ENCODE measurements at places on chromosomes 3 and 15.

DNA sequence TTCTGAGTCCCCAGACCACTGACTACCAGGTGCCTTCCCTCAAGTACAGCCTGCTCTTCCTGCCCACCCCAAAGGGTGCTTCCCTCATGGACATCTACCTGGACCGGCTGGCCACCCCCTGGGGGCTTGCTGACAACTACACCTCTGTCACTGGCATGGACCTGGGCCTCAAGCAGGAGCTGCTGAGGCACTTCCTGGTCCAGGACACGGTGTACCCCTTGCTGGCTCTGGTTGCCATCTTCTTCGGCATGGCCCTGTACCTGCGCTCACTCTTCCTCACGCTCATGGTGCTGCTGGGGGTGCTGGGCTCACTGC, 9.3 kb downstream of the DISP2 start:
- DNase-seq, result no peak

DNA sequence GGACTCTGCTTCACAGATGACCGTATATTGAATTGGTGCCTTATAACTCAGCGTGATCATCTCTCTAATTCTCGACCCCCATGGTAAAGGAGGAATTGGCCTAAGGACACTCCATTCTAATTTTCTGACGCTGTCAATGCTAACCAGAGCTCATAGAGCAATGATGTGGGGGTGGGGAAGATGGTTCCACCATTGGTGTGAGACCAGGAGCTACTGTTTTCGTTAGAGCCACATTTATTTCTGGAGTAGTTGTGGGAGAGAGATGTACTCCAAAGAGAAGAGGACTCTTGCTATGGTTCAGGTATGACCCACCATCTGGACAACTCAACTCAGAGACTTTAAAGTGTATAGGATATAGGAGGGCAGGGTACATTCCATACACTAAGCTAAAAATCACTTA, 16.3 kb downstream of the ZBTB38 start:
- no peak for DNase-seq

DNA sequence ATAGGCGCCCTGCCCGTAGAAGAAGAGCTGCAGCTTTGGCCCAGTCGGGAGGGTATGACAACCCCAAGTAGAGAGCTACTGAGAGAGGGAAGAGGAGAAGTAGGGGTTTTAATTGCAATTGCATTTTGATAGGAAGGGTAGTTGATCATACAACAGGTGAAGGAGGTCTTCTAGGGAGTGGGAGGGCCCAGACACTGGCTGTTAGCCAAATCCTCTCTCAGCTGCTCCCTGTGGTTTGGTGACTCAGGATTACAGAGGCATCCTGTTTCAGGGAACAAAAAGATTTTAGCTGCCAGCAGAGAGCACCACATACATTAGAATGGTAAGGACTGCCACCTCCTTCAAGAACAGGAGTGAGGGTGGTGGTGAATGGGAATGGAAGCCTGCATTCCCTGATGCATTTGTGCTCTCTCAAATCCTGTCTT, 408.9 kb upstream of the THBS1 start:
- peak; percentile 1 for DNase-seq

GRCh38 chr15:83716605-83717004, 62.7 kb downstream of the ADAMTSL3 start:
- DNase-seq, result no peak

- DNase-seq, result no peak
Observed at GRCh38 chr15:52104532-52105004, 8.0 kb downstream of the BCL2L10 start.

- no peak for DNase-seq
Observed at GRCh38 chr3:25823314-25823713, 33.4 kb downstream of the OXSM start.

DNA sequence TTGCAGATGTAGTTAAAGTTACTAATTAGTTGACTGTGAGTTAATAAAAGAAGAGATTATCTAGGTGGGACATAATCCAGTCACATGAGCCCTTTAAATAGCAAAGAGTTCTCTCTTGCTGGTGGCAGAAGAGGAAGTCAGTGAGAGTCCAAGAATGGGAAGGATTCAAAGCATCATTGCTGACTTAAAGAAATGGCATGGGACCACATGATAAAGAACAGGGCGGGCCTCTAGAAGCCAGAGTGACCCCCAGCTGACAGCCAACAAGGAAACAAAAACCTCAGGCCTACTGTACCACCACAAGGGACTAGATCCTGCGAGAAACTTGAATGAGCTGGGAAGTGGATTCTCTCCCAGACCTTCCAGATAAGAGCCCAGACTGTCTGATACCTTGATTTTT, 447.2 kb upstream of the CCDC54 start:
- no peak for DNase-seq

DNA sequence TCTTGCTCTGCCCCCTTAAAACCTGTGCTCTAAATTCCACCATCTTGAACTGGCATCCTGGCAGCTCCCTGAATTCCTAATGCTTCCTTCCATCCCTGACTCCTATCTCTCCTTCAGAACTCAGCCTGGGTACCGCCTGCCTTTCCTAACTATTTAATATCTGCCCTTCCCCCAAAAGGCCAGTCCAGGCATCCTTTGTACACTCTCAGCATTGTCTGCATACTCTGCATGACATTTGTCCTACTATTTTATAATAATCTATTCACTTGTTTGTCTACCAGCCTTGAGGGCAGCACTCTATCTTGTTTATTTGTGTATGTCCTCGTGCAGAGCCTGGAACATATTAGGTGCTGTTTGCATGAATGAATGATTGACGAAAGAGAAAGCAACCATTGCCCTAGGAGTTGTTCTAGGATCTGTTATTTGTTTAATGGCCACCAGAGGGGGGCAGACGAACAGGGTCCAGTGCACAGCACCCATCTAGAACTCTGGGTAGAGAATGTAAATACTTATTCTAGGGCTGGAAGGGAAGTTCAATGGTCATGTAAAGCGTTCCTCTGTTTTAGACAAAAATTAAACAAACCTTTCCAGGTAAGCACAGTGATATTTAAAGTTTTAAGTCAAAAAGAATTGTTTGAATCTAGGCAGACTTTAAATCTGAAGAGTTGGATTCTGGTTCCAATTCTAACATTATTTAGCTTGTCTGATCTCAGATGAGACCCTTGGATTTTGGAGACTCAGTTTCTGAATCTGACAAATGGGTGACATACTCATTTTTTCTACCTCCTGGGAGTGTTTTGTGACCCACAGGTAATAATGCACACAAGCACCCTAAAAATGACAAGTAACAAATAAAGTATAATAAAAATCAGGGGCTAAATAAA, 125.8 kb upstream of the GALNT15 start:
- peak; percentile 13 for DNase-seq

DNA sequence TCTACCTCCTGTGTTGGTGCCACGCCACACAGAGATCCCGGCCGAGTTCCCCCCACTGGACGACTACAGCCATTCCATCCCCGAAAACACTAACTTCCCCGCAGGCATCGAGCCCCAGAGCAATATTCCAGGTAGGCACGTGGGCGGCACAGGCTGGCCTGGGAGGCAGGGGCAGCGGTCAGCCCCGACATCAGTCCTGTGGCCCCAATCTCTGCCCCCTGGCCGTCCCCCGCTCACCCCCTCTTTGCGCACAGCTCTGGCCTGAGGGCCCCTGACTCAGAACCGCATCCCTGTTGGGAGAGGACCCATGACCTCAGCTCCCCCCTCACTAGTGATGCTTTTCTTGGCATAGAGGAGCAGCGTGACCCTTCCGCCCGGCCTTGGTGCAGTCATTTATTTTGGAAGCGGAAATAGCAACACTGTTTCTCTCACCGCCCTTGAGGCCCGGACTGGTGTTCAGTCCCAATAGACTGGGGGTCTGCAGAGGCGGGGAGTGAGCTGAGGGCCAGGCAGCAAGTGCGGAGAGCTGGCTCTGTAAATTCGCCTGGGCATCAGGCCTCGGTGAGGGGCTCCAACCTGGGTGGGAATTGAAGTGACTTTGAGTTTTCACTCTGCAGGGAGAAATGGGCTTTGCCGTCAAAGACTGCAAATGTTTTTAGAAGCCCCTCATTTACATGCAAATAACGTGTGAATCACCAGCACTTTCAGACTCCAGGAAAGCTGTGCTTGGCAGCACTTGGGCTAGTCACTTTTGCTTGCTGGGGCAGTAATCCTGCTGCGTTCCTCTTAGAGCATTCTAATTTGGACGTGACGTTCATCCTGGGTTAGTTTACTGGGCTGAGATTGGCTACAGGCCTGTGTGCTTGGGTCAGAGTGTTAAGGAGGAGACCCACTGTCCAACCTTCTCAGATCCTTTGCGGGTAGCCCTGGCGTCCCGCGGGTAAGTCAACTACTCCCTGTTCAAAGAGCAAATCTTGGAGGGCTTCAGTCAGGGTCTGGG, 88.9 kb downstream of the AAGAB start:
- no peak for DNase-seq

- no peak for DNase-seq
Observed at GRCh38 chr3:113231391-113231790, 20.0 kb downstream of the BOC start.

DNA sequence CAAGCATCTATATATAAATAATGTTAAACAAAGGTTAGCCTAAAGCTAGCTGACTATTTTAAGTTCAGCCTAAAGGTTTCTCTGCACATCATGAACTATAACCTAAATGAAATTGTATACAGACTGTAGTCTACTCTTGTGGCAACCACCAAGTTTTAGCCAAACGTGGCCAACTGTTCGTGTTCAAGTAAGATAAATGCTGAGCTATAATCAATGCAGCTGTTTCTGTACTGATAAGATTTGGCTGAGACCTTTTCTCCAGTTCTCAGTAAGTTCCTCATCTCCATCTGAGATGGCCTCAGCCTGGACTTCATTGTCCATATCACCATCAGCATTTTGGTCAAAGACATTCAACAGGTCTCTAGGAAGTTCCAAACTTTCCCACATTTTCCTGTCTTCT, 43.7 kb upstream of the IGSF10 start:
- no peak for DNase-seq

- DNase-seq, result no peak
Observed at GRCh38 chr3:99313485-99313884, 324.9 kb upstream of the COL8A1 start.

GRCh38 chr15:96720251-96720650, 389.8 kb downstream of the NR2F2 start:
- DNase-seq, result no peak

- no peak for DNase-seq
Observed at GRCh38 chr15:52256930-52257733, 38.5 kb downstream of the MYO5C start.

DNA sequence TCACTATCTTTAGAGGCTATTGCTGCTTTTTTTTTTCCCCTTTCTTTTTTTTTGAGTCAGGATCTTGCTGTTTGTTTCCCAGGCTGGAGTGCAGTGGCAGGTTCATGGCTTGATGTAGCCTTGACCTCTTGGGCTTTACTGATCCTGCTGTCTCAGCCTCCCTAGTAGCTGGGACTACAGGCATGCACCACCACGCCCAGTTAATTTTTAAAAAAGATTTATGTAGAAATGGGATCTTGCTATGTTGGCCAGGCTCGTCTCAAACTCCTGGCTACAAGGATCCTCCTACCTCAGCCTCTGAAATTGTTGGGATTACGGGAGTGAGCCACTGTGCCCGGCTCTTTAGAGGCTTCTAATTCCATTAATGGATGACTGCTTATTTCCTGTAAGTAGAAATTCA, 15.1 kb downstream of the MGA start:
- DNase-seq, result no peak

DNA sequence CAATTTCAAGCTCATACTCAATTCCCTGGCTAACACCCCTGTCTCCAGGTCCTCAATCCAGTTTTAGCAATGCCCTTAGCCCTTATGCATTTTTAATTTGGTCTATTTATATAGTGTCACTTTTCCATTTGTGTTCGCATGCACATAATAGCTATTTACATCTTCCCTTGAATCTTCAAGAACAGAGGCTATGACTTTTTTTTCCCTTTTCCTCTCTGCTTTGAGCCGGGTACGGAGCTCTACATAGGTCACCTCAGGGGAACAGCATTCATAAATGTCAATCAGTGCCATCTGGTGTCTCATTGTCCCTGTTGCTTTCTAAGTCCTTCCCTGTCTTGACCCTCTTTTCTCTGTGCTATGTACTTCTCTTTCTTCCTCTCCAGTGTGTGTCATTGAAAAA, 26.5 kb upstream of the ACTC1 start:
- DNase-seq, result no peak

- DNase-seq, result no peak
Observed at GRCh38 chr15:37100966-37101215, 542 bp upstream of the MEIS2 start.

- DNase-seq, result no peak
Observed at GRCh38 chr3:138640537-138640936, 32.0 kb downstream of the FAIM start.

DNA sequence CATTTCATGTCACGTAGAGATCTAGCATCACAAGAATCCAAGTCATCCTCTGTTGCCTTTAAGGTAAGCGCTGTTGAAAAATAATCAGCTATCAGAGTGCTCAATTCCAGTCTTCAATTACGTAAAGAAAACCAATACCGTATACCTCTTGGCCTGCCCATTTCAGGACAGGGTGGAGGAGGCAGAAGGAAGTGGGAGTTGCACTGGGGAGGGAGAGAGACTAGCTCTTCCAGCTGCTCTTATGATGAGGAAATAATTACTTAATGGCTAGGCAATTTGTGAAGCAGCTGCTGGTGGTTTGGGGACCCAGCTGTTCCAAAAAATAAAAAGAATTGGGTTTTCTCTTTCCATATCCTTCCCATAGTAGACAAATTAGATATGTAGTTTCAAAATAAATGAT, 365.8 kb upstream of the MCTP2 start:
- DNase-seq, result no peak

- no peak for DNase-seq
Observed at GRCh38 chr3:138898301-138898700, 48.6 kb downstream of the FOXL2 start.

GRCh38 chr3:23664459-23664858, 141.3 kb upstream of the UBE2E1 start:
- DNase-seq, result no peak

GRCh38 chr3:124881976-124882697, 5.0 kb downstream of the ITGB5 start:
- DNase-seq, result no peak

GRCh38 chr3:73096169-73096568, 34.7 kb downstream of the EBLN2 start:
- no peak for DNase-seq

- DNase-seq, result no peak
Observed at GRCh38 chr3:149610351-149611105, 47.3 kb downstream of the WWTR1 start.

DNA sequence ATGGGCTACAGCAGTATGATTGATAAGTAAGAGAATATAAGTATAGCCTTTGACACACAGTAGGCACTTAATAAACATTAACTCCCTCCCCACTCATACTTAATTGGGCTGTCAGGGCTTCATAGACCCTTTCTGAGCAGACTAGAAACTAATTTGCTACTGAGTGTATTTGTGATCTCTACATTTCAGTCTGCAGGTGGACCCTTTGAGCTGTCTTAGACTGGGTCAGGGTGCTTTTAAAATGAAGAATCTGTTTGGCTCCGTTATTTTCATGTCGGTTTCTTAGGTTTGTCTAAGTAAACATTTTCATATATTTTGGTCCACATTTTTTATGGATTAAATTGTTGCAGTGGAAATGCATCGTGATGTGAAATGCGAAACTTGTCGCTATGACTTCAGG, 50.3 kb upstream of the SELENOK start:
- DNase-seq, result no peak

GRCh38 chr15:84727429-84727828, 11.5 kb upstream of the SEC11A start:
- no peak for DNase-seq
